ENCODE measurements at places on chromosomes 2 and 18.

- DNase-seq, result peak; percentile 9
Observed at GRCh38 chr2:154455866-154456265, 242.6 kb upstream of the KCNJ3 start.

DNA sequence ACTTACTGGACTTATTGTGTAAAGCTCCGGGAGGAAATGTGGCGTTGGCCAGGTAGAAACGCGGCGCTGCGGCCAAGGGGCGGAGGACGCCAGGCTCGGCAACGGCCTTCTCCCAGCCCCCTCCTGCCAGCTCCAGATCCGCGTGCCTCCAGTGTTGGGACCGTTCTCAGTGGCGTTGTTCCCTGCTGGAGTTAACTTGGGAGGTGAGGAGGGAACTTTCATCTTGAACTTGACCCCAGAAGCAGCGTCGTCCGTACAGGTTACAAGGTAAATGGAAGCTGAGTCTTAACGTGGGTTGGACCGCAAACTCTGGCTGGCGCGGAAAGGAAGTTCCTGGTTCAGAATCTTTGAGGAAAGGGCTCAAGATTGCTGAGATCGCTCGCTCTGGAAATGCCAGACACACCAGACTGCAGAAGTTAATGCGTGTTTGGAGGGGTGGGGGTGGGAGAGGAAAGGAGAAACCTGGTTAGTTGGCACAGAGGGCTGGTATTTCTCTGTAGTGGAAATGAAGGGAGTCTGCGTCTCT is 1.3 kb downstream of the TANC1 start:
- no peak for DNase-seq

GRCh38 chr2:230697676-230698075 is 15.0 kb upstream of the CAB39 start:
- no peak for DNase-seq

- peak; percentile 88 for DNase-seq
Observed at GRCh38 chr2:127149384-127149783, 42.4 kb upstream of the BIN1 start.

DNA sequence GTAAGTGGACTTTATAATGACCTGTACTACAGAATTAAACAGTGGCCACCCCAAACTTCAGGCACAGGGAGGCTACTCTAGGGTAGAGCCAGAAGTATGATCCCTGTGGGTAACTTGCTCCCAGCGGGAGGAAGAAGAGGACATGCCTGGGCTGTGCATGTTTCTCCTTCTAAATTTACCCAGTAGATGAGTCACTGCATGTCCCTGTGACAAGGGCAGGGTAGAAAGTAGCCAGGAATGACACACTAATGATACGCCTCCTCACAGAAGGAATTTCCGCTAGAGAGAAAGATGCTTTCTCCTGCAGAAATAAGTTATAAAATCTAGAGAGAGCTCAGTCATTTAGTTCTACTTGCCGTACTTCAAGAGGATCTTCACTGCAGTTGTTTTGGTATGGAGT is 7.5 kb downstream of the ACYP2 start:
- peak; percentile 61 for DNase-seq

GRCh38 chr18:55328301-55328700 is 259.7 kb downstream of the TCF4 start:
- peak; percentile 71 for DNase-seq

Data from stromal cell of bone marrow (primary cell).